ENCODE measurements at places on chromosomes 7 and 10. TPM values are rescaled to one million over a fixed set of nuclear protein-coding genes. Genes with fewer than 3 reads are reported as not detected.

DNA sequence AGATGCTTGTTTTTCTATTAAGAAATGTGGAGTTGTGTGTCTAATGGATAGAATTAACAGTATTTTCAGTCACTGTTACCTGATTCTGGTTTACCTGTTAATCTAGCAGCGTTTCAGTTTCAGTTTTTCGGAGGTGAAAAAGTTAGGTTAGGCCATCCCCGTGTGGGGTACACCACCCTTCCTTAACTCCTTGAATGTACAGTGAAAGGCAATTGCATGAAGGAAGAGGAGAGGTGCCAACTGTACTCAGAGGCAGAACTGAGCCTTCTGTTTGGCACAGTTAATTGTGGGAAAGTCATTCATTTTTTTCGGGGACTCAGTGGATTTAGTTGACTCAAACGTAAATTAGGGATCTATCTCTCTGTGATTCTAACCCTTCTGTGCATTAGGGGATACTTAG, 35.5 kb downstream of the RPA3 start:
- no peak for DNase-seq

DNA sequence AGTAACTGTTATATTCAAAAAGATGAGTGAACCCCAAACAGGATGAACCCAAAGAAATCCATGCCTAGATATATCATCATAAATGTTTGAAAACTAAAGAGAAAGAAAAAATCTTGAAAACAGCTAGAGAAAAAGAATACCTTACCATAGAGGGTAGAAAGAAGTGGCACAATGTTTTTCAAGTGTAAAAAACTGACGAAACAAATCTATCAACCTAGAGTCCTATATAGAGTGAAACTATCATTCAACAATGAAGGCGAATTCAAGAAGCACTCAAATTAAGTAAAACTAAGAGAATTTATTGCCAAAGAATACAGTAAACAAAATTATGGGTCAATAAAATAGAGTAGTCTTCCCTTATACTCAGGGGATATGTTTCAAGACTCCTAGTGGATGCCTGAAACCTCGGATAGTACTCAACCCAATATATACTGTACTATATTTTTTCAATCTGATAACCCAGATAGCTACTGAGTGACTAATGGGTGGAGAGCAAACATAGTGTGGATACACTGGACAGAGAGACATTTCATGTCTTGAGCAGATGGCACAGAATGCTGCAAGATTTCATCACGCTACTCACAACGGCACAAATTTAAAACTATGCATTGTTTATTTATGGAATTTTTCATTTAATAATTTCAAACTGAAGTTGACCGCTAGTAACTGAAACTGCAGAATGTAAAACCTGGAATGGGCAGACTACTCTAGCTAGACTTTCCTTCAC, 52.6 kb upstream of the TMEM106B start:
- DNase-seq, result no peak

DNA sequence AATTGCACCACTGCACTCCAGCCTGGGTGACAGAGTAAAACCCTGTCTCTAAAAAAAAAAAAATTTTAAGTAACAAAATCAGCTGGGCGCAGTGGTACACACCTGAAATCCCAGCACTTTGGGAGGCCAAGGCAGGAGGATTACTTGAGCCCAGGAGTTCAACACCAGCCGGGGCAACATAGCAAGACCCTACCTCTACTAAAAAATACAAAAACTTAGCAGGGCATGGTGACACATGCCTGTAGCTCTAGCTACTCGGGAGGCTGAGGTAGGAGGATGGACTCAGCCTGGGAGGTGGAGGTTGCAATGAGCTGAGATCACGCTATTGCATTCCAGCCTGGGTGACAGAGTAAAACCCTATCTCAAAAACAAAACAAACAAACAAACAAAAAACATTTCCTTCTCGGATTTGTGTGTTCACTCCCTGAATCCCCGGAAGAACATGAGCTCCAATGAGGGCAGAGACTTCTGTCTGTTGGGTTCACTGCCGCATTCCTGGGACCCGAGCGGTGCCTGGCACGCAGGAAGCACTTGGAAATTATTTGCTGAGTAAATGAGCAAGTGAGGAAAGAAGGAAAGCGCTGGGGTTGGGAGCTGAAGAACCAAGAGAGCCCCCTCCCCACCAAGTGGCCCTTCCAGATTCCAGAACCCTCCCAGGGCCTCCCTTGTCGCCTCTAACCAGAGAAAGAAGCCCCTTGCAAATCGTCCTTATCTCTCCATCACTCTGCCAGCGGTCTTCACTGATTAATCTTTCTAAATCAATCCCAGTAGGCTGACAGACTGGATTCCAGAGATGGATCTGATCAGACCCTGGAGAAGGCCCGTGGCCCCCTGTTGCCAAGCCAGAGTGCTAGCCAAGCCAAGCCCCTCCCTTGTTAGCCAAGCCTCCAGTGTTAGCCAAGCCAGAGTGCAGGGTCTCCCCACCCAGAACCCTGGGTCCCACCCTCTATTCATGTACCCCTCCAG, 6.2 kb downstream of the TNRC18 start:
- no peak for DNase-seq

GRCh38 chr10:25633542-25633941, 300.5 kb upstream of the MYO3A start:
- DNase-seq, result no peak

DNA sequence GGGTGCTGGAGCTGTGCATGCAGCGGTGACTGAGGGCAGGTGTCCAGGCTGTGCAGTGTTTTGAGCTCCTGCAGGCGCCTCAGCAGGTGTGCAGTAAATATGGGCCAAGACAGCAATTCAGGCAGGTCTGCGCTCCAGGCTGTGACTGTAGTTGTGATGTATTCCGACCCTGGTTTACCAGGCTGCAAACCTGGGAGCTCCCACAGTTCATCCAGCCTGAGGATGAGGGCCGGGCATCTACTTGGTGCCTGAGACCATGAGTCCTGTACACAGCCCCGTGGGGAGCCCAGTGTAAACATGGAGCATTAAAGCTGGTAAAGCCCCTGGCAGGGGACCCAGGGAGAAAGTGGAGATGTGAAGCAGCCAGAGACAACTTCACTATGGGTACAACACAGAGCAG, 82.8 kb downstream of the VOPP1 start:
- no peak for DNase-seq

GRCh38 chr10:69179089-69179742, 818 bp upstream of the SUPV3L1 start:
- DNase-seq, result no peak

DNA sequence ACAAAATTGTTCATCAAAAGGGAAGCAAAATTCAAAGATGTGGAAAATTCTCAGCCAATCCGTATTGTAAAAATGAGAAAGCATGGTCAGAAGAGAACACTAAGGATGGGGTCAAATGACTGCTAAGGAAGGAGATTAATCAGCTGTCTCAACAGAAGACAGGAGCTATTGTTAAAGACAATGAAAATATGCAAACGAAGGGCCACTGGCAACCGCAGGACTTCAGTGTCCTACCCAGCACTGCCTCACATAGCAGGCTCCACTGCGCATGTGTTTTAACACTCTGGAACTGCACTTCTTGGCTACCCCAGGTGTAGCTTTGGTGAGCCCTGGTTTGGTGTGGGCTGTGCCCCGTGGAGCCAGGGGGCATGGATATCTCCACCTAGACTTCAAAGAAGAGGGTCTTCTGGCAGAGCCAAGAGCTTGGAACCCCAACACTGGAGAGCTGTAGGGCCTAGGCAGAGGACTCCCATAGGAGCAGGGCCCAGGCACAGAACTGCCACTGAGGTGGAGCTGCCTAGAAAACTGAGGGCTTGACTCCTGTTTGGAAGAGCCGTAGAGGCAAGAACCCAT, 176.2 kb upstream of the GDF10 start:
- DNase-seq, result no peak

- DNase-seq, result no peak
Observed at GRCh38 chr10:36344240-36345174, 702.4 kb upstream of the FZD8 start.

DNA sequence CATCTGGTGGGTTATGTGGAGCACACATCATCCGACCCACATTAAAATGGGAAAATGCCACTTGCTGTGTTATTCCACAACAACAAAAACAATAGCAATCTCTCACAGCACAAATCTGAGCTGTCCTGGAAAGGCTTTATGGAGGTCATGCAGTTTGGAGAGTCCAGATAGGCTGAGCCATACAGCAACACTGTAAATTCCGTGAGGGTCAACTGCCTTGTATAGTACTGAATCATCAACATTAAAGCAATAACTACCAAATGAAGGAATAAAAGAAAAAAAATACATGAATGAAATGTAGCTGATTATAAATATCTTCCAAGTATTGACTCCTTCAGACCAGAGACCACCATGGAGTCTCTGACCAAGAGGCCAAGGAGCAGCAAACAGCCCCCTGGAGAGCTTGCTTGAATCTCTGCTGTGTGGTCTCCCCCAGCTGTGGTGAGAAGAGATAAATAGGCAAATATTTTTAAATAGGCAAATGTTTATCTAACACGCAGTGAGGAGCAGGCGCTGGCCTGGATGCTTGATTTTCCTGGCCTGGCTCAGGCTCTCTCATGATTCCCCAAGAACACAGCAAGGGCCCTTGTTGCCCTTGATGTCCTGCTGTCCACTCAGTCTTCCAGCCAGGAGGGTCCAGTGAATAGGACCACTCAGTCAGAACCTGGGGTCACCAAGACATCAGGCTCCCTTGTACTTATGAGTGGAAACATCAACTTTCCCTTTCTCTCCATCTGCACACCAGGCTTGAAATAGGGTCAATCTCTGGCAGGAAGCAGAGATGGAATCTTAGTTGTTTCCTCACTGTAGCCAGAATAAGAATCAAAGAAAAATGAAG, 1021.3 kb downstream of the XPNPEP1 start:
- DNase-seq, result no peak

DNA sequence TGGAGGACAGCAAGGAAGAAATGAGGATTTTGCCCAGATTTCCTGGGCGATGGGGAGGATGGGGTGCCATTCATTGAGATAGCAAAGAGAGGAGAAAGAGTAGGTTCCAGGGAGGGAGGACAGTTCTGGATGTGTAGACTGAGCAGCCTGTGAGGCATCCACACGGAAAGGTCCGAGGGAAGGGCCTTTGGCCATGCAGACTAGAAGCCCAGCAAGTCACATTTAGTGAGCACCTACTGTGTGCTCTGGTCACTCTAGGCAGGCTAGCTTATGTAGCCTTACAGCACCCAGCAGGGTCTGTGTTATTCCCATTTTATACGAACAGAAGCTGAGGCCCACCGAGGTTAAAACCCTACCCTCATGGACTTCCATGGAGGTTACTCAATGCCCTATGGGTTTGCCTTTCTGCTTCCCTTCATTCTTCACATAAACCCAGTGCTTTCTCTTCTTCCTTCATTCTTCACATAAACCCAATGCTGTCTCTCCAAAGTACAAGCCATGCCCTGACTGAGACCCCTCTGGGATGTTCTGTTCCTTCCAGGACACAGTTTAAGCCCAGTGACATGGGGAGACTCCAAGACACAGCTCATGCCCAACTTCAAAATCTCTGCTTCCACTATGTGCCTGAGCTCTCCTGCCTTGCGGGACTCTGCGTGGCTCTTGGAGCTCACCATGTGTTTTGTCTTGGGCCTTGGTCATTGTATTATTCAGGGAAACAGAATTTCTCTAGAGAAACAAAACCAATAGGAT, 13.7 kb downstream of the IL2RA start:
- DNase-seq, result no peak

DNA sequence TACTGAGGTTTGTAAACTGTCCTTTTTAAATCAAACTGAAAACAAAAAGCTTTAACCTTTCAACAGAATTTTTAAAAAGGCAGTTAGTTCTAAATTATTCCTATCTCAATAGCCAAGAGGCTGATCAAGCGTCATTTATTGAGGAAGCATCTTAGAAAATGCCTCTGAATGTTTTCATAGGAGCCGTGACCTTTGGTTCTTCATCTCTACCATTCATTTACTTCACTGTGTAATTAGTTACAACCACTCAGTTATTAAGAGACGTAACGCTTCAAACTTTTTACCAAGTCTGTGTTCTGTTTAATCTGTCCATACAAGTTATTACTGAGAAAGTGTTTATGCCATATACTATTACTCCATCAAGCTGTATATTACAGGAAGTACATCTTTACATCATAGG, 107.4 kb upstream of the KMT2E start:
- DNase-seq, result no peak

The CYP3A4 gene
- not detected for total RNA-seq

The SSC4D gene
- 0.55 TPM for total RNA-seq

The IRF5 gene
- total RNA-seq, result 7.8 TPM

The CFAP46 gene
- not detected for total RNA-seq

The DGKB gene
- total RNA-seq, result not detected

The MEOX2 gene
- total RNA-seq, result not detected

Data from CD8-positive, alpha-beta memory T cell (primary cell).